ENCODE measurements at places on chromosomes 3 and 15.

GRCh38 chr3:101850246-101851051, 1.1 kb downstream of the NFKBIZ start:
- peak; percentile 54 for DNase-seq

DNA sequence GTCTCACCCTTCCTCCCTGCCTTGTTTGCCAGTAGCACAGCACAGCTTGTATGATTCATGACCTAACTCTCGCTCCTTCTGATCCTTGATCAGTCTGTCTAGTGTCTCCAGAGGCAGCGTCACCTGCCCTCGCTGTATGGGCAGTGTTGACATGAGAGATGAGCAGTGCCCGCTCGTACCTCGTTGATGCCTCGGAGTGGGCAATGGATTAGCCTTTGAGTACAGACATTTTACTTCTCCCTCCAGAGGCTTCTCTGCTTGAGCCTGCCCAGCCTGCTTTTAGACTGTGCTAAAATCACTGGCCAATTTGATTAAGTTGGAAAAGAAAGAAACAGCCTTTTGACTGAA, 569.0 kb downstream of the NTRK3 start:
- DNase-seq, result no peak

DNA sequence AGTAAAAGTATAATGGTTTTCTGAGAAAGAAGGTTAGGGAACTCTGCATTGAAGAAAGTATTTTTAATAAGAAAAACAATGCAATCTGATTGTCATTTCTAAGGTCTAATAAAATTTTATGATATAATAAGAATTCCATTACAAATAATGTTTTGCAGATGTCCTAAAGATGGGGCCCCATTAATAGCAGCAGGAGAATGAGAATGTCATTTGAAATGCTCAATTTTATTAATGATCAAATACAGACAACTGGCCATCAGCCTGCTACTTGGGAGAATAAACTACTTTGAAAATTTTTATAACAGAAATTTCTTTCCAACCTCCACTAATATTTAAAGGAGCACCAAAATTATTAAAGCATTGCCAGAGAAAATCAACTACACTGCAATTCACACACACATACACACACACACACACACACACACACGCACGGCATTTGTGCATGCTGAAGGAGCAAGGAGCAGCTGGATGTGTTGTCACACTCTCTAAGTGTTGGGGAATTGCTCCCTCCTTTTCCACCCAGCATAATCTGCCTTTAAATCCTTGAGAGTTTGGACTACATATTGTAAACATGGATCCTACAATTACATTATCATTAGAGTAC, 109.5 kb downstream of the THRB start:
- DNase-seq, result no peak

GRCh38 chr15:60413231-60413824, 15.5 kb upstream of the ANXA2 start:
- no peak for DNase-seq

GRCh38 chr3:131421957-131422498, 40.5 kb downstream of the NUDT16 start:
- DNase-seq, result no peak

DNA sequence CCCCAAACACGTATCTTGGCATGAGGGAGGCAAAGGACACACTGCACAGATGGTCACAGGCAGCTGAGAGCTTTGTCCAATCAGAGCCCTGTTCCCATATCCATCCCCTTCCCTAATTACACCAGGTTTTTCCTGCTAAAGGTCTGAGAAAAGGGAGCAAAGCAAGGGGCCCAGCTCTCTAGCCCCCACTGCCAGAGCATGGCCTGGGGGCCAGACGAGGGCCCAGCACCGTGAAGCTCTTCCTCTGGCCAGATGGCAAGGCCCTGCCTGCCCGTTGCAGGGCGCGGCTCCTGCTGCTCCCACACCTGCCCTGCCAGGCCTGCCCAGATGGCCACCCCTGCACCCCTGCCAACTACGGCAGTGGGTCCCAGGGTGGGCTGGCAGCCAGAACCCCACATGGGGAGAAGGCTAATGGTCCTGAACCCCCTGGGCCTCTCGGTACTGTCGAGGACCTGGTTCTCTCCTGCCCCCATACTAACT, 3.2 kb downstream of the SHF start:
- no peak for DNase-seq

GRCh38 chr3:127455541-127456450, 134.7 kb downstream of the TPRA1 start:
- peak; percentile 16 for DNase-seq

DNA sequence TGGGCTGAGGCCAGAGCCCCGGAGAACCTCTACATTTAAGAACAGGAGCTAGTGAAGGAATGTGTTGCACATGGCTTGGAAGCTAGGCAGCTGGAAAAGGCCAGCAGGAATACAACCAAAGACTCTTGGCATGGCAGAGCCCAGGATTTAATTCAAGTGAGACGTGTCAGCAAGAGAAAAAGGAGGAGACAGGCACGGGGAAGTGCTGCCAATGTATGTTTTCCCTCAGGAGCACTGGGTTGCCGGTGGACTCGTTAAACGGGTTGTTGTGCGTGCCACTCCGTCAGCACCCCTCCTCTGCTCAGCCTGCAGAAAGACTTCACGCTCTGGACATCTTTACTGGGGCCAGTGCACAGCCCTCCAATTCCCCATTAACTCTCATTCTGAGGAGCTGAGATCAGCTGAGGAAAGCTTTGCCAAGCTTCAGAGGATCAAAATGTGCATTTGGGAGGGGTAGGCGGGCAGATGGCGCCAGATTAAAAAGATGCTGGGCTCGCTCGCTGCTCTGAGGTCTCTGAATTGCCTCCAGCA, 103.7 kb downstream of the PDZRN3 start:
- peak; percentile 55 for DNase-seq

- DNase-seq, result no peak
Measured at GRCh38 chr3:124850633-124851032, 36.5 kb downstream of the ITGB5 start.

DNA sequence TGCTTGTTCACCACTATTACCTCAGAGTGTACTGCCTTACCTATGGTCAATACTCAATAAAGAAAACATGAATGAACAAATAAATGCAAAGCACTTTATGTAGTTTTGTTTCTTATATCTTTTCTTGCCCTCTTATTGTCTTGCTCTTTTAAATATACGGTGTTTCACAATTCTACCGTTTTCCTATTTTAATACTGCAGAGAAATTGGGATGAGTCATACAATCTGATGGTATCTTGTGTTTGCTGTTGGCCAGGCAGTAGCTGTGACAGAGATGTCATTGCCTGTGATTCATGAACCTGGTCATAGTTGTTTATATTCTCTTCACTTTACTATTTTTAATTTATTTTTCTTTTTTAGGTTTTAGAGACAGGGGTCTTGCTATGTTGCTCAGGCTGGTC, 48.3 kb downstream of the SERP1 start:
- peak; percentile 2 for DNase-seq

- no peak for DNase-seq
Measured at GRCh38 chr3:7585052-7585451, 724.1 kb downstream of the GRM7 start.

DNA sequence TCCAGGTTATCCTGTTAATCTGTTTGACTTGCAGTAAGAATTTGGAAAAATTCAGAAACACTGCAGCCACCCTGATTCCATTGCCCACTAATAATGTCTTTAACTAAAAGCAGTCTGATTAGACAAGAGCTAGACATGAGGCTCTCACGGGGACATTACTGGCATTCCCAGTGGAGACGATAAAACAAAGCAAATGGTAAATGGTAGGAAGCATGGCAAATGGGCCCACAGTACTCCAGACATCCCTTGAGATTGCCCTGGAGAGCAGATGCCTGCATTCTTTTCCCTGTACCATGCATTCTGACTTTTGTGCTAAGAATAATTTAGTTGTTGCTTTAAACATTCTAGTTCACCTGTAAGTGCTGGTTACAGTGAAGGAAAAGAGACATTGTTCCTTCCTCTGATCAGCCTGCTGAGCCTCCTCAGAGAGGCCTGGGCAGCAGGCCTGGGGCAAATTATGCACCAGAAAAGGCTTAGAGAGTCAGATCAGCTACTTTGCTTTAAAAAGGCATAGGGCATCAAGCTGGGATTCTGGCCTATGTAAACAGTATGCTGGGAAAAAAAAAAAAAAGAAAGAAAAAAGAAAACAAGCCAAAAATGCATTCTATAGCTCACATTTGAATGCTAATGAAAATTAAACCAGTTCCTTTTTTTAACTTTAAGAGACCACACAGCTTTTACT, 204.6 kb downstream of the GABRG3 start:
- DNase-seq, result no peak

DNA sequence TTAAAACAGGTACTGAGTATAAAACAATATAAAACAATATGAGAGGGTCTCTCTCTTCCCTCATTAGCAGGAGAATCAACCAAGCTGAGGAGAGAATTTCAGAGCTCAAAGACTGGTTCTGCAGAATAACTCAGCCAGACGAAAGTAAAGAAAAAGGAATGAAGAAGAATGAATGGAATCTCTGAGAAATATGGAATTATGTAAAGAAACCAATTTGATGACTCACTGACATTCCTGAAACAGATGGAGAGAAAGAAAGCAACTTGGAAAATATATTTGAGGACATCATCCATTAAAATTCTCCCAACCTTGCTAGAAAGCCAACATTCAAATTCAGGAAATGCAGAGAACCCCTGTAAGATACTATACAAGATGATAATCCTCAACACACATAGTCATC, 630.9 kb downstream of the PYDC2 start:
- DNase-seq, result peak; percentile 52

GRCh38 chr3:98893740-98894139, 7.8 kb downstream of the DCBLD2 start:
- DNase-seq, result no peak

DNA sequence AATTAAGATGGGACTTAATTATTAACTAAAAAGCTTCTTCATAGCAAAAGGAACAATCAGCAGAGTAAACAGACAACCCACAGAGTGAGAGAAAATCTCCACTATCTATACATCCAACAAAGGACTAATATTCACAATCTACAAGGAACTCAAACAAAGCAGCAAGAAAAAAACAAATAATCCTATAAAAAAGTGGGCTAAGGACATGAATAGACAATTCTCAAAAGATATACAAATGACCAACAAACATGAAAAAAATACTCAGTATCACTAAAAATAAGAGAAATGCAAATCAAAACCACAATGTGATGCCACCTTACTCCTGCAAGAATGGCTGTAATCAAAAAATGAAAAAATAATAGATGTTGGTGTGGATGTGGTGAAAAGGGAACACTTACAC, 103.3 kb downstream of the TBL1XR1 start:
- DNase-seq, result no peak

GRCh38 chr3:171001250-171001893, 25.1 kb downstream of the SLC2A2 start:
- DNase-seq, result no peak

DNA sequence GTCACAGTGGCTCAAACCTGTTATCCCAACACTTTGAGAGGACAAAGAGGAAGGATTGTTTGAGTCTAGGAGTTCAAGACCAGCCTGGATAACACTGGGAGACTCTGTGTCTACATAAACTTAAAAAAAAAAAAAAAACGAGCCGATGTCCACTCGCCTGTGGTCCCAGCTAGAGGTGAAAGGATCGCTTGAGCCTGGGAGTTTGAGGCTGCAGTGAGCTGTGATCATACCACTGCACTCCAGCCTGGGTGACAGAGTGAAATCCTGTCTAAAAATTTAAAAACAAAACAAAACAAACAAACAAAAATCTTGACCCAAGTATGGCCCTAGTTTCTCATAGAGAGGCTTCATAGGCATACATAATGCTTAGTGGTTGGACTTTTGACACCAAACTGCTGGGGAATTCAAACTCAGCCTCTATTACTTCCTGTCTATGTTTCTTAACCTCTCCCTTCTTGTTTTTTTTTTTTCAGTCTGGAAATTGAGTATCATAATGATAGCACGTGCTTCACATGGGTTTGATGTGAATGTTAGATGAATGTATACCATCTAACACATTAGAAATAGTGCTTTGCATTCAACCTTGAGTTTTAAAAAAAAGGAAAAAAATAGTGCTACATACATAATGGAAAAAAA, 46.4 kb upstream of the CAPN7 start:
- no peak for DNase-seq

- no peak for DNase-seq
Measured at GRCh38 chr3:184748219-184749135, 36.6 kb upstream of the MAGEF1 start.

GRCh38 chr3:38640661-38641452, 8.6 kb downstream of the SCN5A start:
- no peak for DNase-seq

DNA sequence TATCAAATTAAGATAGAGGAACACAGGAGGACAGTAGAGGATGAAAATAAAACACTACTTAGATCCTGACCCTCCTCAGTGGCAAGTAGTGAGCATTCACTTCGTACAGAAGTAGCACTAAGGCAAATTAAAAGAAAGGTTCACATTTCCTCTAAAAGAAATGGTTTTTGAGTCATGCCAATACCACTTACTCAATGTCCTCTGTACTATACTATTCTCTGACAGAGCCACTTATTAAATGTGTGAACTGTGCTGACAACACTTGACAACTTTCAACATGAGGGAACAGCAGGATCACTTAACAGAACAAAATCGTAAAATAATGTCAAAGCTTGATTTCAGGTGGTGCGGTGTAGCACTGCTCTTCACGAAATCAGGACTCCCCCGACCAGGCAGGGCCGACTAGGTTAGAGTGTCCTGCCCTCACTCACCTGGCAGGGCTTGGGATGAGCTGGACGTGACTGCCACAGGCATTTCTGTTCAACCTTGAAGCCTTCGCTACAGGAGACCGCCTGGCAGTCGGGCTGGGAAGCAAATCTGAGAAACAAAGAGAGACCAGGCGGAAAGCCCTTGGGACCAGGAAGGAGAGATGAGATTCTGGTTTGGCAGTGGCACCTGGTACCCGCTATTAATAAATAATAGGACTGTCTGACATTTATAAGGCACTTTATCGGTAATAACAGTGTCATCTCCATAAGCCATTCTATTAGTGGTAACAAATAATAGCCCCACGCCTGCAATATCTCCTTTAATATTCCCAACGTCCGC, 611 bp upstream of the SLC27A2 start:
- DNase-seq, result no peak

DNA sequence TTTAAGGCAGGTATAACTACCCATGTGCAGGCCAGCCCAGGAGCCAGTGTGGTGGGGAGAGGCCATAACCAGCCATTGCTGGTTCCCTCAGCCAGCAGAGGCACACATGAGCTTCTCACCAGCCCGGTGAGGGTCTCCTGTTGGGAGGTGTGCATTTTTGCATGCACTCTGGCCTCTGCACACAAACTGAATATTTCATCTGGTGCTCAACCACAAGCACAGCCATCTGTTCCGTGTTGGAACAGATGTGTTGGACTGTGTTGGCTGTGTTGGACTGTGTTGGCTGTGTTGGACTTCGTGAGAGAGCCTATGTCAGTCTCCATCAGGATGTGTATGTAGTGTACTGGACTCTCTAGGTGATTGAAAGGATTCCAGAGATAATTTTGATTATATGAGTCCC, 67.2 kb downstream of the RPL39L start:
- no peak for DNase-seq

- DNase-seq, result no peak
Measured at GRCh38 chr3:76025561-76025960, 240.2 kb upstream of the ZNF717 start.

Measured in fibroblast of skin of left biceps (primary cell).